Activated CD4-positive, alpha-beta T cell treated with anti-CD3 and anti-CD28 coated beads for 24 hours (primary cell): ENCODE measurements at places on chromosomes 2 and 18.

DNA sequence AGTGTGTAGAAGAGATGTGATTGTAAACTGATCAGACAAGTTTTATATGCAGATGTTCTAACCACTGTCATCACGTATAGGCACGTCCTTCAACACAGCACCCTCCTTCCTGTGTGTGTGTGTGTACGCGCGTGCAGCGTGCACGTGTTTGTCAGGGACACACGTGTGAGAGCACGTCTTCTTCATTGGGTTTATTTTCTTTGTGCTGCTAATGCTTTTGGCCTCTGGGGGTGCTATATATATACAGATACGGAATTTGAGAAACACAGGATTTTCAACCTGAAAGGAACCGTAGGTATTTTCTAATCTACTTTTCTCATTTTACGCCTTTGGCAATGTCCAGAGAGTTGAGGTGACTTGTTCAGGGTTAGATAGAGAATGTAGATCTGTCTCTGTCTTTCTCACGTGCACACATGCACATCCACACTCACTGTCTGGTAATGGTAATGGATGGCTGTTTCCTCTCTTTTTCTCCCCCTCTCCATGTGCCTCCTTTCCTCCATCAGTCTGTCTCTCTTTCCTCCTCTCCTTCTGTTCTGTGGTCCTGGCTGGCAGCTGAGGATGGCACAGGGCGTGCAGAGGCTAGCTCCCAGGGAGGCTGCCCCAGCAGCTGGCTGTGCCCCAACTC lies 13.4 kb upstream of the CELF4 start:
- DNase-seq: no peak

DNA sequence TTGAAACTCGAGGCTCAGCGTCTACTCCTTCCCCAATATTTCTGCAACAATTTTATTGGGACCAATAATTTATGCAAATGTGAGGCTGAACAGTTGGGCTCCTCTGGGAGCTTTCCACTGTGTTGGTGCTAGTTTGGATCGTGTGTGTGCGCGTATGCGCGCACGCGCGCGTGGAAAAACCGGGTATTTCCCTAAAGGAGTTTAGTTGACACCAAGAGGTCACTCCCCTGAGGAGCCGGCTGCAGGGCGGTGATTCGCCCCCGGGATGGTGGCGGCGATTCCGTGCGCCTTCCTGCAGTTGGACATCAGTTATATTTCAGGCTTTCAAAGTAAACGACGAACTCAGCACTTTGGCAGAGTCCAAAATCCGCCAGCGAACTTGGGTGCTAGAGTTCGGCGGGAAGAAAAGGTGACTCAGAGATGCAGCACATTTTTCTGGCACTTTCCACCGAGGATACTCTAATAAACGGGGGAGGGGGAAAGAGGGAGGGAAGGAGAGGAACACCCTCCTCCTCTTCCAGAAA lies 186.5 kb upstream of the FANCL start:
- DNase-seq: no peak

GRCh38 chr2:60125611-60126426 lies 427.6 kb downstream of the BCL11A start:
- no peak for DNase-seq

DNA sequence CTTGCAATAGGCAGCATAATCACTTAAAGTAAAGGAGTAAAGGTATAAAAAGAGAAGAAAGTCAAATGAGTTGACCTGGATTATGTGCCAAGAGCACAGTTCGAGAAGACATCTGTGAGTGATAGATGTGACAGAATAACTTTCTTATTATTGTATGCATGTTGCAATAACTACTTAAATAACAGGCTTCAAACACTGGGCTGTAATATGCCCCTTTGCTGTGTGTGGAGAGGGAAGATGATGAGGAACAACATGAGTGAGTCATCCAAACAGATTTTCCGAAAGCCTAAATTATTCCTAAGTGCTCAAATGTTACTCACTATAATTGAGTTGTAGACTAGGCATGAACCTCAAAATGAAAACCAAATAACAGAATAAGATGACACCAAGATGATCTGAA lies 328.1 kb downstream of the EXOC6B start:
- no peak for DNase-seq

DNA sequence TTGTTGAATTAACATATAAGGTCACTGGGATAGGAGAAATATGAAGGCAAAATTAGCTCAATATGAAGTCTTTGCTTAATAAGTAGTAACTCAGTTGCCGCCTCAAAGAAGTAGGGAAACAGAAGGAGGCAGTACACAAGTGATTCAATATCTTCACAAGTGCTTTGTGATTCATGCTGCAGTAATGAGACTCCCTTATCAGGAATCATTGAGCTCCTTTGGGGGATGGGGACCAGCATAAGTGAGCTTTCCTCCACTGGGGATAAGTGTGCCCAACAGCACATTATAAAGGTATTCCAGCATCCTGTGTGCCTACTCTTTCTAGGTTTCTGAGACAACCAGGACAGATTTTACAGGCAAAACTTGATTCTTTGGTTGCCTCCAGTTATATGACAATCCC lies 323.4 kb upstream of the UBE2E3 start:
- DNase-seq: no peak

DNA sequence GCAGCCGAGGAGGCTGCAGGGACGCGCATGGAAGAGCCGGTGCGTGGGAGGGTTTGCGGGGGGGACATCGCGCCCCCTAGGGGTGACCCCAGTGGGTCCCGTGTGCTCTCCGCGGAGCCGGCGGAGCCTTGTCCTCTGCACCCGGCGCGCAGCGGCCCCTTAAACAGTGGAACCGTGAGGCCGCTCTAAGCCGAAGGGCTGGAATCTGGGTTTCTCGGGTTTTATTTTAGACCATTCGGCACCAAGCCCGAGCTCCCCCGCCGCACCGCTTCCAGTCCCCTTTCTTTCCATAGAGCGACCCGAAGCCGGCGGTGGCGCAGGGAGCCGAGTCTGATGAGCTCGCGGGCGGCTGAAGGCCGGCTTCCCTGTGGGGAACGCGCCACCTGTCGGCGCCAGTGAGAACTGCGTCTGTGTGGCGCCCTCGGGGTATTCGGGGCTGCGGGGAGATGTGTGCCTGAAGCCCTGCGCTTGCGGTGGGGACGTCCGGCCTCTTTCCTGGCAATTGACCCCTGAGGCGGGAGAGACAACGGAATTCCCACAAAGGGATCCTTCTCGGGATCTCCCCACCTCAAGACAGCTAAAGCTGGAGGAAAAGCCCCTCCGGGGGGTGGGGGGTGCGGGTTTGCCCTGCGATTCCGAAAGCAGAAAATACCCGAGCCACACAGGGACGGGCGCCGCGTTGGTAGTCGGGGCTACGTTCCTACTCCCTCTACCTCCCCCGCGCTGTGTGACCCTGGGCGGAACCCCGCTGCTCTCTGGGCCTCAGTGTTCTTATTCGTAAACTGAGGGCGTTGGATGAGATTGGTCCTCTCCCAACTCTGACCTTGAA lies 8.2 kb upstream of the EN1 start:
- peak; percentile 79 for DNase-seq

DNA sequence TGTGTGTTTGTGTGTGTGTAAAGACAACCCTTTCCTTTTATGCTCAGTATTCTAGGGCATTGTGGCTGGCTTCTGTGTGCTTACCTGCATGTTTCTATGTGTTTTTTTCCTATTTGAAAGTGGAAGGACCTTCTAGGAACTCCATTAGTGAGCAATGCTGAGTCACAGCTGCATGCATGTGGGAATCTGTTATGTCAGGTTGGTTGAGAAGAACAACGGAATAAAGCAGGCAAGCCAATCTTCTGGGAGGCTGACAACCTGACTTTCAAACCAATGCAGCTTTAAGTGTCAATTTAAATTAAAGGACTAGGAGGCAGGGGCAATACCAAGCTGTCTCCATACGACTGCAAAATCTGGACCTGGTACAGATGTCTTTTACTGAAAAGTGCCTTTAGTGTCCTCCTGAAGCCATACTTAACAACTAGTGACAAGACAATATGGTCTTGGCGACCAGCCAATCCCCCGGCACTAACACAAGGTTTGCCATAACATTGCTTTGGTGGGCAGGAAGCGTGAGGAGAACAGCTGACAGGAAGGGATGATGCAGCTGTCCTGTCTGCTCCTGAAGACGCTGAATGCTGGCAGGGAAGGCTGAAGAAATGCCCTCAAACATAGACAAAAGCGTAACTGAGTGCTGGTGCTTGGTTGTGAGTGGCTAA lies 514.7 kb upstream of the CDH7 start:
- DNase-seq: no peak

DNA sequence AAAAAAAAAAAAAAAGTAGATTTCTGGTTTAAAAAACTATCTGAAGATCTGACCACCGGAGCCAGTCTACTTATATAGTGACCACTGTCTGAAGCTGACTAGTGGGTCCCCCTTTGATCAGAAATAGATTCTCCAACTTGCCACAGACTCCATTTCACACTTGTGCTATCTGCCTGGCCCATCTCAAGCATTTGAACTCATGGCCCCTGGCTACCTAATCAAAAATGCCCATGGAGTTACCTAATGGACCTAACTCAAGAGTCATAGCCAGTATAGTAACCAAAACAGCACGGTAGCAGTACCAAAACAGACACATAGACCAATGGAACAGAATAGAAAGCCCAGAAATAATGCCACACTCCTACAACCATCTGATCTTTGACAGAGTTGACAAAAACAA lies 17.0 kb upstream of the ATL2 start:
- DNase-seq: no peak

GRCh38 chr2:11507517-11507916 lies 26.3 kb upstream of the GREB1 start:
- DNase-seq: no peak
